ENCODE measurements at places on chromosomes 7 and 10.

DNA sequence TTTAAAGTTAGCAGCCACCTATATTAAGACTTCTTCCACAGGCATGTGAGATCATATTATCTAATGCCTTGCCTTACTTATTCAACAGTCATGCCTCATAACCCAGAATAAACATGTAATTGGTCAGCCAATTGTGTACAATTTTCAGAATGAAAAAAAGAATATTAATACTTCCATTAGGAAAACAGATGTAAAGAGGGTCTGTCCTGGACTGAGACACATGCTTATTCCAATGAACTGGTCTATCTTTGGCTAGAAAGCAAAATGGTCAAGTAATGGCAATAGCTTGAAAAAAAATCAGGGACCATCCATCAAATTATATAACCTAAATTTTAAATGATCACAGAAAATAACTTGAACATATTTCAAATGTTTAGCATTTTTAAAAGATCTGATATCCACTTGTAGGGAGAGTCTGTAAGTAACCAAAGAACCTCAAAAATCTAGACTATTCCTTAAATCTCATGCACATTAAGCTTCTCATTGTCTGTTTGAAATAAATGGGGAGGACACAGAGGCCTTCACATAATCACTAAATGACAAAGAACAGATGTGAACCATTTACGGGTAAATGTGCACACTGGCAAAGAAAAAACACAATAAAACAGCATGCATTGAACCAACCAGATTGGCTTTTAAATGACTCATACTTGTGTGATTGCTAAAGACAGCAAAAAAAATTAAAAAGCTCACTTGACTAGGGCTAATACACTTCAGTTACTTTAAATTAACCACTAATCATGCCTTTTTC, 568.8 kb upstream of the PCDH15 start:
- DNase-seq = peak; percentile 61

GRCh38 chr7:101116898-101117297, 10.0 kb upstream of the SERPINE1 start:
- peak; percentile 76 for DNase-seq

DNA sequence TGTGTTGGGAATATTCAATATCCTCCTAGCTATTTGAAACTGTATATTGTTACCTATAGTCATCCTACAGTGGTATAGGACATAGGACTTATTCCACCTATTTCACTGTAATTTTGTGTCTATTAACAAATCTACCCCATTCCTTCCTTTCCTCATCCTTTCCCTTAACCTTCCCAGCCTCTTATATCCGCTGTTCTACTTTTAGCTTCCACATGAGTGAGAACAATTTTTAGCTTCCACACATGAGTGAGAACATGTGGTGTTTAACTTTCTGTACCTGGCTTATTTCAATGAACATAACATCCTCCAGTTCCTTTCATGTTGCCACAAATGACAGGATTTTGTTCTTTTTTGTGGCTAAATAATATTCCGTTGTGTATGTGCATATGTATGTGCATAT, 95.9 kb upstream of the FGL2 start:
- no peak for DNase-seq

DNA sequence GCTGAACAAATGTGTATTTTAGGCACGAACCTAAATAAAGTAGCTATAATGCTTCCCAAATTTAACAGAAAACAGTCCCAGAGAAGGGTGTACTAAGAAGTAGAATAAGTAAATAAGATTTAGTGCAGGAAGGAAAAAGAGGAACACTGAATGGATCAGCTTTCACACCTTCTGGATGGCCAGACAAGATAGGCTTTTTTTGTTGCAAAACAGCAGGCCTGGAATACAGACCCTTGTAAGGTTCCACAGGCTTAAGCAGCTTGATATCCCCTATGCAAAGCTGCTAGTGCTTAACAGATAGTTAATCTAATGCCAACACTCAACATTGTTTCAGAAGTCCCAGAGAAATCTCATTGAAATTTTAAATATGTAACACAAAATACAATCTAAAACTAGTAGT, 328.1 kb upstream of the STEAP1 start:
- DNase-seq = no peak

GRCh38 chr10:71887743-71888142, 36.7 kb upstream of the PSAP start:
- no peak for DNase-seq

DNA sequence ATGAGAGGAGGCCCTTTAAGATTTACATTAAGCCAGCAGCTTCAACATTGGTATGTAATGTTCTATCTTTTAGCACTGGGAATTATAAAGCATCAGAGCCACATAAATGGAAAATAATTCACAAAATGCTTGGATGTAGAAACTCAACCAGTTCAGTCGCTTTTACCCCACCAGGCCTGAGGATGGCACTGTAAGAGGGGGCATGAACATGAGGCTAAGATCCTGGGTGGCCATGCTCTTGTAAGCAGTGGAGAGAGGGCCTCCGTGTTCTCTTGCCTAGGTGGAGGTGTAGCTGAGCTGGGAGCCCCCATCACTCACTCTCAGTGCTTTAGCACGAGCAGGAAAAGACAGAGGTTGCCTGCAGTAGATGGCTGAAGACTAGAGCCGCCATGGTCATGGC, 238.8 kb downstream of the FANK1 start:
- no peak for DNase-seq

GRCh38 chr10:5666008-5666840, at the start of gene ASB13:
ASB13 (minus strand) TSS chr10:5666595; CDS start chr10:5666551, 44 bp downstream.
- DNase-seq = peak; percentile 20

- no peak for DNase-seq
These were observed 92.6 kb downstream of the POLL start for GRCh38 chr10:101495324-101495925.

- DNase-seq = peak; percentile 76
These were observed 169.5 kb upstream of the KLF14 start for GRCh38 chr7:130903358-130903974.

DNA sequence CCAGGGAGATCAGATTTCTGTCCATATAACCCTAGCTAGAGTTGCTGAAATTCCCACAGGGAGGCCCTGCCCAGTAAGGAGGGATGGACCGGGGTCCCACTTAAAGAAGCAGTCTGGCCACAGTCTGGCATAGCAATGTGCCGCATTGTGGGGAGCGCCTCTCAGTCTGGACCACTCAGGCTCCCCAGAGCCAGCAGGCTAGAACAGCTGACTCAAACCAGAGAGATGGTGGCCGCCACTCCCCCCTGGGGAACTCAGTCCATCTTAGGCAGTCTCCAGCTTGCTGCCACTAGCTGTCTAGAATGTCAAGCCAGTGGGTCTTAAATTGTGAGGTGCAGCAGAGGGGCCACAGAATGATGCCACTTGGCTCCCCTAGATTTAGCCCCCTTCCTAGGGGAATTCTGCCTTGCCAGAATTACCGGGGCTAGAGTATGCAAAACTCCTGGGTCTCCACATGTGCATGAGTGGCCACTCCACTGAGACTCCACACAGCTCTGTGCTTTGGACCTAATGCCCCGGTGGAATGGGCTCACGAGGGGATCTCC, 133.3 kb upstream of the LANCL2 start:
- DNase-seq = no peak

- peak; percentile 45 for DNase-seq
These were observed 152.9 kb downstream of the HGF start for GRCh38 chr7:81616951-81617350.

DNA sequence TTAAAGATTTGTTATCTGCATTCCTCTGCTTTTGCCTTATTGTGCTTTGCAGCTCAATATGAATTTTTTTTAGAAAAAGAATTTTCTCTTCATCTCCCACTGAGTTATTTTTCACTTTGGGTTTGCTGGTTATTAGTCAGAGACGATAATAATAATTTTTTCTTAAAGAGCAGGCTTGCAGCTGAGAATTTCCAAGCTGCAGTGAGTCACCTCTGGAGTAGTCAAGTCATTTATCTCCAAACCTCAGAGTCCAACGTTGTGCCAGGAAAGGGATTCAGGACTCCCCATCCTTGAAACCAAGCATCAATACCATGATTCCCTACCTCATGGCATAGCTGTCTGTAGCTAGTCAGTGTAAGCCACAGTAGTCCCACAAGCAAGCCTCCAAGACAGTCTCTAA, 15.2 kb upstream of the EGR2 start:
- peak; percentile 68 for DNase-seq

DNA sequence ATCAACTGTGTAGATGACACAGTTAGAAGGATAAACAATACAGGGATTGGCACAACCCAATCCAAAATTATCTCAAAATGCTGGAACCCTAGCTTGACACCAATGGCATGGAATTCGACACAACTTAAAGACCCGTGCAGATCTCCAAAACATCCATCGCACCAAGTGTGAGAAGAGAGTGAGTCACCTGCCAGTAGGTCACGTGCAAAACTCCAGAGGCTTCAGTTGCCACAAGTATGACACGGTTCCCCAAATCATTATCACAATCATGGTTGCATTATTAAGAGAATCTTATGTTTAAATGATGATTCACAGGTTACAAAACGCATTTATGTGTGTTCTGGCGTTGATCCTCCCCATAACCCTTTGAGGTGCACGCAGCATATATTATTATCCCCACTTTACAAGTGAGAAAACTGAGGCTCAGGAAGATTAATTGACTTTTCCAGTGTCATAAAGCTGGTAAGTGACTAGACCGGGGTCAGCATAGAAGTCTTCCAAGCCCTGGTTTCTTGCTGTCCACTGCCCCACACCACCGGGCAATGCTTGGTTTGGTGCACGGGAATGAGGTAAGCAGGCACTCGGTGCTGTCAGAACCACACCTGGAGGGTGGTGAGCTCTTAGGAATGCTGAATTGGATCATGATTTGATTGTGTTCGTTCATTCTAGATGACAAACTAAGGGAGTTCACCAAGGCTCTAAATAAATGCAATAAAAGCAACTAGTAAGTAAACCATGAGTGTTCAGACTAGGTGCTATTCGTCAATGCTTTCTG, 23.6 kb upstream of the STK17A start:
- no peak for DNase-seq

- no peak for DNase-seq
These were observed 10.0 kb downstream of the FRG2B start for GRCh38 chr10:133616371-133617130.

- DNase-seq = no peak
These were observed 1274.9 kb upstream of the SORCS1 start for GRCh38 chr10:108439397-108439796.

DNA sequence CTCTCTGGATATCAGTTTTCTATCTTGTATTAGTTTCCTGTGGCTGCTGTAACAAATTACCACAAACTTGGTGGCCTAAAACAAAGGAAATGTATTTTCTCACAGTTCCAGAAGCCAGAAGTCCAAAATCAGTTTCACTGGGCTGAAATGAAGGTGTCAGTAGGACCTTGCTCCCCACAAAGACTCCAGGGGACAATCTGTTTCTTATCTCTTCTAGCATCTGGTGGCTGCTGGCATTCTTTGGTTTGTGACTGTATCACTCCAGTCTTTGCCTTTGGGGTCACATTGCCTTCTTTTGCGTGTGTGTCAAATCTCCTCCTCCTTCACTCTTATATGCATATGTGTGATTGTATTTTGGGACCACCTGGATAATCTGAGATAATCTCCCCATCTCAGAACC, 153.0 kb upstream of the PRPS1L1 start:
- no peak for DNase-seq

- DNase-seq = peak; percentile 25
These were observed 526 bp downstream of the ZNF248 start for GRCh38 chr10:37856881-37857286.

Measured in A172 (cell line).